ENCODE measurements at places on chromosomes 1 and 21.
A peak's percentile ranks its signal among the peaks of the same experiment; 100 is the strongest.

GRCh38 chr1:159835862-159836525 is 9.3 kb downstream of the SLAMF8 start:
- DNase-seq = no peak

GRCh38 chr21:17598437-17598836 is 14.3 kb downstream of the BTG3 start:
- no peak for DNase-seq

GRCh38 chr1:246875041-246876026 is 56.4 kb downstream of the AHCTF1 start:
- no peak for DNase-seq

DNA sequence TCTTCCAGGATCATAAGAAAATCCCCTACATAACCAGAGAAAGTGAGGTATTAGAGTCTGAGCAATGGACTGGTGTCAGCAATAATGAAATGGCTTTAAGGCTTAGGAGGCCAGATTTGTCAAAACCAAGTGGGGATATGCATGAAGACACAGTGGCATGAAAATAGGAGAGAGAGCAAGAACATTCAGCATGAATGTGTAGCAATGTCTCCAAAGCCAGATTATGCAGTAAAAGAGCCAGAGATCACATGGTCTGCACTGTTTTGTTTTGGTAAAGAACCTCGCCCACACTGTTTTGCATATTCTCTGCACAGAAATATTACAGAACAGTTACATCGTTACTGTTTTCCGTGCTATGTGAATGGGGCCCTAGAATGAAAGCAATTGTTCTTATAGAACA is 589.4 kb downstream of the PLPP3 start:
- DNase-seq = no peak

GRCh38 chr1:192951691-192952460 is 107.3 kb downstream of the UCHL5 start:
- no peak for DNase-seq

- no peak for DNase-seq
Observed at GRCh38 chr1:100791586-100791985, 72.0 kb downstream of the VCAM1 start.

DNA sequence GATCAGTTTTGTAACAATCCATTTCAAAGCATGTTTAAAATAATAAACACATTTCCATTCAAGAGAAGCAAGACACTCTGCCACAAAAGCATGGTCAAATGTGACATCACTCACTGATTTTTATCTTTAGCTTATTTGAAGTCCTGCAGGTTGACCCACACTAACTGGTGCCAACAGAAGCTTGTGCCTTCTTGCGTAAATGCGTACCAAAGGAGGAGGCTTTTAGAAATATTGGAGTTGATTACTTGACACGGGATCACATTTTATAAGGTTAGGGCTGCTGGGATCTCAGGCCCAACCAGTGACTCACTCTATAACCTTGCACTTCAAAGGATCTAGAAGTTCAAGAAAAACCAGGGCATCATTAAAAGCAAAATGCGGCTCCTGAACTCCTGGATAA is 203.6 kb downstream of the PCP4 start:
- no peak for DNase-seq

- DNase-seq = no peak
Observed at GRCh38 chr1:30274173-30274970, 449.0 kb downstream of the MATN1 start.

GRCh38 chr1:200448034-200448762 is 38.4 kb upstream of the ZNF281 start:
- DNase-seq = no peak

GRCh38 chr1:238484121-238484520 is 593.4 kb upstream of the ZP4 start:
- no peak for DNase-seq

DNA sequence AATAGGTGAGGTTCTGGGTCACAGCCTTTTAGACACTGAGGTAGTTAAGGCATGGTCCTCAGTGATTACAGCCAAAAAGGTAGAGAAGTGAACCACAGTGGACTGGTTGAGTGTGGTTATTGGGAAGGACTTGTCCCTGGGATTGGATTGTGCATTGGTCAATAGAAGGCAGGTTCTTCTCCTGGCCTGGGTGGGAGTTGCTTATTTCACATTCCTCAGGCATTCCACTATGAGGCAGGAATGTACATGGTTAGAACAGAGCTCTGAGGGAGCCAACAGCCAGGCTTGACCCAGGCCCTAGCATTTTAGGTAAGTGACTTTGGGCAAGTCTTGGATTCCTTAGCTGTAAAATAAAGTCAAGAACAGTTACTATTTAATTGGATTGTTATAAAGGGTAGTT is 97.9 kb upstream of the MARK1 start:
- DNase-seq = no peak

GRCh38 chr21:46120301-46121285 is 22.7 kb downstream of the COL6A2 start:
- no peak for DNase-seq

- peak; percentile 83 for DNase-seq
Observed at GRCh38 chr1:41387667-41388091, 26.4 kb downstream of the FOXO6 start.

- DNase-seq = no peak
Observed at GRCh38 chr1:211928290-211928801, 97.8 kb upstream of the LPGAT1 start.

GRCh38 chr1:186901631-186902030 is 72.9 kb downstream of the PLA2G4A start:
- no peak for DNase-seq

DNA sequence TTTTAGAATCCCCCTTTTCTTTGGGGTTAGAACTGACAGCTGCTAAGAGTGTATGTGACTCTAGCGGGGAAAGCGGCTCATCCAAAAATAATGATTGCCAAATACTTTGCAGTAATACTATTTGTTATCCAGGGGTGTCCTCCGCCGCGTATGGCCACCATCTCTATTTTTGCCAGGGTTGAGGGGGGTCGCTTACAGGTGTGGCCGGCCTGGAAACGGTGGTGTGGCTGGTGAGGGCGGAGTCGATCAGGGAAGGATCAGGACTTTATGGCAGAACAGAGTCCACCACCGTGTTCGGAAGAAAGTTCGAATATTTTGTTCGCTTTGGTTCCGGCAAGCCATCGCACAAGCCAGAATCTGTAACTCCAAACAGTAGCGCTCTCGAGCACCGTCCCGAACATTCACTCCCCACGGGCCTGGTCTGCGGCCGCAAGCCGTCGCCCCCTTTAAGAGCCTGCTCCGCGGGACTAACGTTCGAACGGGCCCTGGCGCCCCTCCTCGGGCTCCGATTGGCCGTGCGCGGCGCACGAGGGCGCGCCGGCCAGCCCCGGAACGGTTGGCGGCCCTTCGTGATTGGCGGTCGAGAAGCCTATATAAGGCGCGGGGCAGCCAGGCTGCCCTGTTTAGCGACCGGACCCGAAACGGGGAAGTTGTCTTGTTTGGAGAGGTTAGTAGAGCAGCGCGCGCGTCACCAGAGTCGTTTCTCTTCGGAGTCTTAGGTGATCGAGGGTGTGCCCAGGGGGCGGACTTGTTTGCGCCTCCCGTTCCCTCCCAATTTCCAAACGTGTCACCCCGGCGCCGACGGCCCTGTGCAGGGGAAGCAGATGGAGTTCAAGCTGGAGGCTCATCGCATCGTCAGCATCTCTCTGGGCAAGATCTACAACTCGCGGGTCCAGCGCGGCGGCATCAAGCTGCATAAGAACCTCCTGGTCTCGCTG is at the start of gene IER5:
Gene IER5, plus strand, starts transcription at position 622 of the 938 bp plus-strand sequence. Its CDS starts 203 bp downstream, at position 825.
- peak; percentile 95 for DNase-seq

DNA sequence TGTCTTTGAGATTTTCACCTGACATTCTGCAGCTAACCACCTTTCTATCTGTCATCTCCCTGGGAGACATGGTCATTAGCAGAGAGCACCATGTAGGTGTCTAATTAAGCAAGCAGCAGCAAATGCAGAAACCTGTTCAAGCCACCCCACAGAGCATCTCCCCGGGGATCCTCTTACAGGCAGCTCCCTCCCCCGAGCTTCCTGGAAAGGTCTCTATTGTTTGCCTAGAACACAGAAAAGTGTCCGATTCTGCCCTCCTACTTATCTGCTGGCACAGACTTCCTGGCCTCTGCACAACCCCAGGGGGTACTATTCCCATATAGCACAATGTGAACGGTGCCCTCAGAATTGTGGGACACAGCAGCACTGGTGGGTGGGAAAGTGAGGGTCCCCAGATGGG is 46.1 kb downstream of the PLEKHA6 start:
- no peak for DNase-seq

DNA sequence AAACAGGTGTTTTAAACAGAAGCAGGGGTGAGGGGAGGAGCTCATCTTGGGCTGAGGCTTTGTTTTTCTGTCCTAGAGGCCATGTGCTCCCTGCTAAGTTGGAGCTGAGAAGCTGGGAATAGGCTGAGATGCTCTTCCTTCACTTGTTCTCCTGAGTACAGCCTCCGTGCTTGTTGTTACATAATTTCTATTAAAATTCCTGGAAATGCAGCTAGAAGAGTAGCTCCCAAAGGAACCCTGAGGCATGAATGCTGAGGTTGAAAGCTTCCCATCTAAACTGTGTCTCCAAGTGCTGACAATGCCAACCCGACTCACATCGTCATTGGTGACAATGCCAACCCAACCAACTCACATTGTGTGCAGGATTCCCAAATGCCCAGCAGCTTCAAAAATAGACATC is 12.6 kb upstream of the ITPKB start:
- DNase-seq = no peak

DNA sequence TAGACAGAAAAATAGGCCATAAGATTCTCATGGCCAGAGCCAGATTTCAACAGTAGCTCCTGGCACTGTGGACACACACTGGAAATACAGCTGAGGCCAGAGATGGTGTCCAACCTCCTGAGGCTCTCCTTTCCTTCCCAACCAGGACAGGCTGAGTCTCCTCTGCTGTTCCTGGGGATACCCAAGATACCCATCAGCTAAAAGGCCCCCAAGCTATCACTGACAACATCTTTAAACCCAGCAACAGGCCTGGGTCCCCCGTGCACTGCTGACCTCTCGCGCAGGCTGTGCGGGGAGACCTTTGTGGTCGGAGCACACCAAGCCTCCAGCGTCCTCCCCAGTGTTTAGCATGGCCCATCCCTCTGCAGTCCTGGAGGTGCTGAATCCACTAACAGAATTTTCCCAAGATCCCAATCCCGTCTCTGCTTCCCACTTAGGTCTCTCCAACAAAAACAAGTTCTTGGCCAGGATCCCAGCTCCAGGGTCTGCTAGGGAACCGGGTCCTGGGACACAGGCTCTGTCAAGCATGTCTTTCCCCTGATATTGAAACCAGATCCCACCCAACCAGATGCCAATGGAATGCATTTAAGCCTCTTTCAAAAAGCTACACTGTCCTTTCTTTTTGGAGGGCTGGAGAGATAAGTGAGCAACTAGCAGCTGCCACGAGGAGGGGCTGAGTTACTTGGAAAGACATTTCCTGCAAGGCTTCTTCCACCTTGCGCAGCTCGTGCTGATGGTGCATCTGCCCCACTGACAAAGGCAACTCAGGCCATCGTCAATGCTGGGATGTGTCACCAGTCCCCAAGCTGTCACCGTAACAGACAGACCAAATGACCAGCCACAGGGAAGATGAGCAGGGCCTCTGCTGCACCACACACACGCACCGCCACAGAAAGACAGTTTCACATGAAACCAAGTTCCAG is 73.2 kb downstream of the BCAR3 start:
- peak; percentile 66 for DNase-seq

- no peak for DNase-seq
Observed at GRCh38 chr1:43993206-43993914, 2.0 kb downstream of the CCDC24 start.

DNA sequence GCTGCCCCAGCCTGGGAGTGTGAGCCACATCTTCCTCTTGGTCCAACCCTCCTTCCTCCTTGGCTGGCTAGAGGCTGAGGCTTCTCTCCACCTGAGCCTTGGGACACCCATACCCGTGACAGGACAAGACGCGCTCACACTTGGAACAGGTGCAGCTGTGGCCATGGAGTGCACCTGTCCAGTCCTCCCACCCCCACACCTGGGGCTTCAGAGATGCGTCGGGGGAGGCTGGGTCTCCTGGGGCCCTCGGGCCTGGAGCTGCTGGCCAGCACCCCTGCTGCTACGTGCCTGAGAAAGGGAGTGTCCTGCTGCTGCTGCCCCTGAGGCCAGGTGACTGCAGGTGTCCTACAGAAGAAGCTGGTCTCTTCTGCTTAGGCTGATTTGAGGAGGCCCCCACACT is 37.0 kb upstream of the TMEM52 start:
- no peak for DNase-seq

DNA sequence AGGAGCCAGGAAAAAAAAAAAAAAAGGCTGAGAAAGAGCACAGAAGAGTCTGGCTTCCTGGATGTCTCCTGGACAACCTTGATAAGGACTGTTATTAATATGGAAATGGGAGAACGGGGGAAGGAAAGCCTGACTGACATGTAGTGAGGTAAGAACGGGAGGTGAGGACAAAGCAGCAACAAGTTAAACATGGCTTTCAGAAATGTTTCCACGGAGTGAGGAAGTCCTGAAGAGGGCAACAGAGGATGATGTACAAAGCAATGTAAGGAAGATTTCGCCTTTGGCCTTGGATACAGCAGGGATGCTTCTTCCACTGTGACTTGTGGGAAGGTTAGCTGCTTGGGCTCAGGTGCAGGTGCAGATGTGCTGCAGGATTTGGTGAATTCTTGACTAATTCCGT is 11.9 kb upstream of the NIBAN1 start:
- DNase-seq = peak; percentile 10

GRCh38 chr1:86741947-86742572 is 37.7 kb downstream of the SH3GLB1 start:
- DNase-seq = no peak
